ENCODE measurements at places on chromosomes 4 and X.
A peak's percentile ranks its signal among the peaks of the same experiment; 100 is the strongest.

- no peak for DNase-seq
Measured at GRCh38 chr4:16727218-16727617, 171.2 kb downstream of the LDB2 start.

DNA sequence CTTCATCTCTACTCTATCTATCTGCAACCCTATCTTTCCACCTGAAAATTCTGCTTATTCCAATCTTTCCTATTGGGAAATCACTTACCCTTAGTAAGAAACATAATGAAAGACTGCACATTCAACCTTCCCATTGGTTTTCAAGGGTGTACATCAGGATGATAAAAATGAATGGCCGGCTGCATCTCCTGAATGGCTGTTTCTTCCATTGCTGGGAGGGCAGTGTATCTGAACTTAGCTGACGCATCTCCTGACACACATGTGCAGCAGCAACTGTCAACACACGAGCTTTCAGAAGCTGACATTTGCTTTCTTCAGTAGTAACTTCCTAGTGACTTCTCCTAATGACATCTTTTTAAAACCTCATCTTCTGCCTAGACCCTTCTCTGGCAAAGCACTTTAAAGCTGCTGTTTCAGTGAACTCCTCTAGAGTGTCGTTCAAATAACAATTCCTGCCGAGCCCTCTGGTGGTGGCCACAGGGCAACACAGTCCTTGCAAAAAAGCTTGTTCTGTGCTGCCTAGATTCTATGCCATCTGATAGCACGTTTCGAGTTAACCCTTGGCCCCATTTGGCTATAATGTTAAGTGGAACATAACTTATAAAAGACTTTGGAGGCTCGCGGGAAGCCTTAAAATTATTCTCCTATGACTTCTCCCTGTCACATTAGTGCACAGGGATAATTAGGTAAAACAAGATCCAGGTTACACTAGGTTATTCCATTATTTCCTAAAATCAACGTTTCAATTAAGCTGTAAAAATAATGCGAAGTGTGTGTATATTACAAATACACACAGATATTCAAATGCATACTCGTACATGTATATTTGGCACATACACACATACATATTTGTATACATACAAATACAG, 2340.7 kb downstream of the PCDH7 start:
- no peak for DNase-seq

GRCh38 chrX:133413218-133413925, 1.9 kb downstream of the GPC4 start:
- DNase-seq, result no peak

GRCh38 chr4:44256414-44256813, 192.2 kb downstream of the KCTD8 start:
- no peak for DNase-seq

- DNase-seq, result no peak
Measured at GRCh38 chr4:130238121-130238520, 1142.2 kb downstream of the C4orf33 start.

- no peak for DNase-seq
Measured at GRCh38 chr4:99885687-99886086, 8.5 kb downstream of the LAMTOR3 start.

- no peak for DNase-seq
Measured at GRCh38 chr4:143372093-143372915, 35.6 kb downstream of the GAB1 start.

DNA sequence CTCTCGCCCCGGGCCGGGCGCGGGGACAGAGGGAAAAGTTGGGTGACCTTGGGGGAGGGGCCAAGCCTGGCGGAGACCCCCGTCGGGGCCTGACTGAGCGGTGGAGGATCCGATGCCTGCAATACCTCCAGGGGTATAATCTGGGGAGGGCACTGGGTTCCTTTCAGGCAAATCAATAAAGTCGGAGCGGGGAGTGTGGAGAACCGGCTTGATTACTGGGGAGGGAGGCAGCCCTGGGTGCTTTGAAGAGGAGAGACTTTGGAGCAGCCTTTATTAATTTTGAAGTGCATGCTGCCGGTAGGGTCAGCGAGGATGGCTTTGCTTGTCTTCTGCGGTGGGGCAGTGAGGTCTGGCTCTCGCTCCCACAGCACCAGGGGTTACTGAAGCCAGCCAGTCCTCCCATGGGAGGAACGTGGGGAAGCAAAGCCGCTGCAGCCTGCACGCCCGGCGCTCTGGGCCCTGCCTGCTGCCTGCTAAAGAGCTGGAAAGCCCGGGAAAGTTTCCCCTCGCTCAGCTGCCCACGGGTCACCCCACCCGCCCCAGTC, 403 bp upstream of the LGI2 start:
- DNase-seq, result no peak

GRCh38 chr4:73193155-73193554, 65.4 kb downstream of the ANKRD17 start:
- DNase-seq, result no peak

DNA sequence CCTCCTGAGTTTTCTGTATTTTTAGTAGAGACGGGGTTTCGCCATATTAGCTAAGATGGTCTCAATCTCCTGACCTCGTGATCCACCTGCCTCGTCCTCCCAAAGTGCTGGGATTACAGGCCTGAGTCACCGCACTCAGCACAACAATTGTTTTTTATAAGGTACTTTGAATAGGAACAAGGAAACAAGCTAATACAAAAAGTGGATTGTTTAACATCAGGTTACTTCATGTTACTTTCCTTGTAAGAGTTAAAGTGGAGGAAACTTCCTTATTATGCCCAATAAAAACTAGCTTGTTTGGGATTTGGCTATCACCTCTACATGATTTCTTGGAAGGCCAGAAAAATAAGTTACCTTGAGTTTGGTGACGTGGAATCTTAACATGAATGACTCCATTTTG, 698.7 kb downstream of the CCSER1 start:
- DNase-seq, result no peak

DNA sequence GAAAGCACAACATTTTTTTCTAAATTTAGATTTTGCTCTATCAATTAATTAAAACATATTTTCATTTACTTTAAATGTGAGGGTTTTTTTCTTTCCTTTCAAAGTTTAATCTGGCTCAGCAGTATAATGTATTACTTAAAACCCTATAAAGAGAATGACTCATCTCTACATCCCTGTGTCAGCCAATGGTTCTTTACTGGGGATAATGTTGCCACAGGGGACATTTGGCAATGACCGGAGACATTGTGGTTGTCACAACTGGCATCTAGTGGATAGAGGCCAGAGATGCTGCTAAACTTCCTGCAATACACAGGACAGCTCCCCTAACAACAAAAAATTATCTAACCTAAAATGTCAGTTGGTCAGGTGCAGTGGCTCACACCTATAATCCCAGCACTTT, 53.8 kb downstream of the SYNPO2 start:
- DNase-seq, result peak; percentile 28
